ENCODE measurements at places on chromosomes 3 and 15.

GRCh38 chr3:13713396-13713795 lies 164.5 kb downstream of the FBLN2 start:
- no peak for DNase-seq

- DNase-seq = no peak
These were observed 257.4 kb upstream of the ADAMTS9 start for GRCh38 chr3:64945171-64945729.

DNA sequence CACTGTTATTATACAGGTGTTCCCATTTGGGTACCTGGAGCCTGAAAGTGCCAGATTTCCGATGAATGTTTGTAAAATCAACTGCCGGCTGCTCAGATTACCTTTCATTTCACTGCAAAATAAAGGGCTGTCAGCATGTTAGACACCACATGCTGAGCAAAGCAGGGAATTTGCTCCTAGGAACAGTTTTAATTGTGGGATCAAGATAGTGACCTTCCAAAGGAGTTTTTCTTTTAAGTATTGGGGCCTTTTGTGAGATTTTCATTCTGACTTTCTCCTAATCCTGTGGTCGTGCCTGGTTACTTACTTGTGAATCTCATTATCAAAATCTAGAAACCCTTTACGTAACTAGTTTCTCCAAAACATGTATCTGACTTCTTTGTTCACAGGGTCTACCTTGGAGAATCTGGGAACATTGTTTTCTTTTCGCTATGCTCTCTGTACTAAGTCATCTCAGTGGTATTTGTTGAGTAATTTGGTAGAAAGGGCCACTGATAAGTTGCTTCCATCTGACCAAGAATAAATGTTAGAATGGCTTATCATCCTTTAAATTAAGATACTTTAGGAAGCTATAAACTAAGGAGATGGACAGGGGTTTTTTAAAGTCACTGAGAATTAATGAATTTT lies 40.8 kb upstream of the LRTM1 start:
- no peak for DNase-seq

- DNase-seq = no peak
These were observed 37.2 kb upstream of the DENND4A start for GRCh38 chr15:65829130-65829764.

DNA sequence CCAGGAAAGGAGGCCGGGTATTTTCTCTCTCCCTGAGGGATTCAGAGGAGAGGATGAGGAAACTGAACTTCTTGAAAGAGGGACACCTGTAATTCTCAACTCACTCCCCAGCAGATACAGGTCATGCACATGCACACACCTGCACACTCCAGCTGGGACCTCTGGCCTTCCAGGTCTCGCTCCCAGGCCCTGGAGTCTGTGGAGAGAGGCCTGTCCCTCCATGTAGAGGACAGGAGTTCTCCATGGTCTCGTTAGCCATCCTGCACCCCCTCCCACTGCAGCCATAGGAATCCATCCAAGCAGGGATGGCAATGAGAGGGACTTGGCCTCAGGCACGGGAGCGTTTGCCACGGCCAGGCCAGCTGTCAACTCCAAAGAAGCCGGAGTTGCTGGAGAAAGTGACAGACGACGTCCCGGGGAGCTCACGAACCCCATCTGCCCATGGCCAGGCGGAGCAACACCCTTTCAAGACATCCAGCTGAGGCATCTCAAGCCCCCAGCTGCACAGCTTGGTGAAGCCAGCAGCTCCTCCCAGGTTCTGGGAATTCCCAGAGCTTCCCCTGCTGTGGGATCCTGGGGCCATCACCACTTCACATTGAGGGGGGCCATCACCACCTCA lies 223.3 kb downstream of the UACA start:
- DNase-seq = no peak

DNA sequence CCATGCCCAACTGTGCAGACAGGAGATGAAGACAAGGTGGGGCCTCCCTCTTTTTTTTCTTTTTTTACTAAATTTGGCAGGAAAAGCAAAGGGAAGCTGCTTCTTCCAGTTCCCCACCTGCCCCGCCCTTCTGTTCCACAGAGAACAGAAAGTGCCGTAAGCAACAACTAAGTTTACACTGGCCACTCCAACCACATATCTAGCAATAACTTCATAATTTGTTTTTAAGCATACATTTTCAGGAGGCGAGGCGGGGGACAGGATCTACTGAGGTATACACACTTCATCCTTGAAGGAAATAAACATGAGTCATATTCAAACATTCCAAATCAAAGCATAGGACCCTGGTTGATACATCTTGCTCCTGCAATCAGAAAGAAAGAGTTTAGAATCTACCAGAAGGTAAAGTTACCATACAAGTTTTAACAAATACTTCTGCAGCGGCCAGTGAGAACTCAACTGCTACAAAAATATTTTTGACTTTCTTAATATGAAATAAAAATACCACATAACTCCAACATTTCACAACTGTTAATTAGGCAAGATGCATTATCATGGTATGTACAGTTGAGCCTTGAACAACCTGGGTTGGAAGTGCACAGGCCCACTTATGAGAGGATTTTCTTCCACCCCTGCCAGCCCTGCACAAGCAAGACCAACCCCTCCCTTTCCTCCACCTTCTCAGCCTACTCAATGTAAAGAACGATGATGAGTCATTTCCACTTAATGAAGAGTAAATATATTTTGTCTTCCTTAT lies 50.7 kb downstream of the FOXP1 start:
- DNase-seq = no peak

GRCh38 chr3:113152849-113153248 lies 58.5 kb upstream of the BOC start:
- no peak for DNase-seq

- no peak for DNase-seq
These were observed 5.7 kb downstream of the GRM2 start for GRCh38 chr3:51712511-51712931.

GRCh38 chr3:177823701-177824189 lies 626.5 kb upstream of the TBL1XR1 start:
- DNase-seq = no peak
